ENCODE measurements at places on chromosomes 3 and 15.

GRCh38 chr3:47473391-47473790, 2.4 kb downstream of the SCAP start:
- no peak for DNase-seq

DNA sequence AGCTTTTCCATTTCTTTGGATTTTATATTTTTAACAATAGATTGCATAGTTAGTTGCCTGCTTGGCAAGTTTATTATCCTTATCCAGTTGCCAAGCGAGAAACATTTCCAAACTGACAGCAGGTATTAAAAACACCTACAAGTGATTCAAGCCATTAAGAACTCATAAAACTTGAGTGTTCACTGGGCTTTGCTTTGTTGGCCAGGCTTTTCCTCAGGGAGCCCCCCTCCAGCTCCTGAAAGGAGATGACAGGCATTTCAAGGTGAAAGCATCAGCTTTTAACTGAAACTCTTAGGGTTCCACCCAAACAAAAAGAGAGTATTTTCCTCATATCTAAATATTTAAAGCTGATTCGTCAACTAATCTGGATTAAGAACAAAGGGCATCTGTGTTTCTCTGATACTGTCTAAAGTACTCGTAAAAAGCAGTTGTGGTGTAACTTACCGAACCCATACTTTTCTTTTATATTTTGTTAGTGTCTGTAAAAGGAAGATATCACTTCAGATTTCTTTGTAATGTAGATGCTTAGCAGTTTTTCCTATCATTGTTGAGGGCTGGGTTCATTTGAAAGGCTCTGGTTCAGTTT, 363.4 kb downstream of the OTOL1 start:
- no peak for DNase-seq

GRCh38 chr15:36414670-36415069, 164.8 kb upstream of the CDIN1 start:
- DNase-seq = no peak

GRCh38 chr15:98876451-98877369, 130.9 kb downstream of the PGPEP1L start:
- no peak for DNase-seq

DNA sequence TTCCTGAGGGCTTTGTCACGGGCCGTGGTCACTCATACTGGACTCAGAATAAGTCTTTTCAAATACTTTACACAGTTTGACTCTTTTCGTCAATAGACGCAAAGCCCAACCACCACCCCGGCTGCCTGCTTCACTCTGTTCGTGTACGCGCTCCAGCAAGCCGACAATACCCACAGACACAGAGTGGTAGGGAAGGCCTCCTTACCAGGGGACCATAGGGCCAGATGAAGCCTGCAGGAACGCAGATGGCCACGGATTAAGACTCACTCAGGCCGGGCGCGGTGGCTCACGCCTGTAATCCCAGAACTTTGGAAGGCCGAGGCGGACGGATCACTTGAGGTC, 29.7 kb downstream of the EFCAB12 start:
- DNase-seq = peak; percentile 25

DNA sequence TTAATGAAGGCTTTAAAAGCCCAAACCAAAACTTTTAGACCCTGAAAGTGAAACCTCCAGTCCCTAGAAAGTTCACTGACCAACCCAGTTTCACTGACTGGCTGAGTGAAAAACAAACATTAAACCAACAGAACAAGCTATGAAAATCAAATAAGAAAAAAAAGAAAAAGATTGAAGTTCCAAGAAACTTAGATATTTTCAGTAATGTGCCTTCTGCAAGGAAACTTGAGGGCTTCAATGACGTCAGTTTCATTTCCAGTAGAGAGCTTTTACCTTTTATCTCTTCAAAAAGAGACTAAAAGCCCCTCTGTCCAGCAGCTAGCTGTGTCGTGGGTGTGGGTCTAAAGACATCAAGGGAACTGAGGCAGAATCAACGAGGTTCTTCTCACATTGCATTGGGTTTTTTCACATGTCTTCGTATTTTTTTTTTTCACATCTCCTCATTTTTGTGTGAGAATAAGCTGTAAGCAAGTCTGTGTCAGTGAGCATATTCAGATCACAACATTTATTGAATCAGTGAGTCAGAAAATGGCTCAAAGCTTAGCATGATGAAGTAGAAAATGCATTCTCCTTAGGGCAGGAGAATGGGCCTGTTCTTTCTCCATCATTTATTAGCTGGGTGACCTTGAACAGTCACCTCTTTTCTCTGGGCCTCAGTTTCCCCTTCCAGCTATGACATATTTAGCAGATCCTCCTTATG, 54.8 kb upstream of the BCL6 start:
- DNase-seq = no peak

DNA sequence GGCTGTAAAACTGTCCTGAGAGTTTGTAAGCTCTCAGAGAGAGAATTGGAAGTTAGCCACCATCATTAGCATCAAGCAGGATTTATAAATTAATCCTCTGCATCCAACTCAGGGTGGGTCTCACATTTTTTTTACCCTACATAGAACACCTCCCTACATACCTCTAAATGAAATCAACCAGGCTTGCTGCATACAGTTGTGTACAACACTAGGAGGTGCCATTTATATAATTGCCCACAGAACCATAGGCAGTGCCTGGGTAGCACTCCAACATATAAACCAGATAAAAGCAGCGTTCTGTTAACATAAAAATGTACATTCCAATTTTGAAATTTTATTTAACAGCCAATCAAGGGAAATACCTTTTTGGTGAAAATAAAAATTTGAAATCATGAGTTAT, 48.2 kb upstream of the SELENOK start:
- no peak for DNase-seq

GRCh38 chr15:29143909-29144635, 125.5 kb downstream of the NSMCE3 start:
- DNase-seq = no peak

DNA sequence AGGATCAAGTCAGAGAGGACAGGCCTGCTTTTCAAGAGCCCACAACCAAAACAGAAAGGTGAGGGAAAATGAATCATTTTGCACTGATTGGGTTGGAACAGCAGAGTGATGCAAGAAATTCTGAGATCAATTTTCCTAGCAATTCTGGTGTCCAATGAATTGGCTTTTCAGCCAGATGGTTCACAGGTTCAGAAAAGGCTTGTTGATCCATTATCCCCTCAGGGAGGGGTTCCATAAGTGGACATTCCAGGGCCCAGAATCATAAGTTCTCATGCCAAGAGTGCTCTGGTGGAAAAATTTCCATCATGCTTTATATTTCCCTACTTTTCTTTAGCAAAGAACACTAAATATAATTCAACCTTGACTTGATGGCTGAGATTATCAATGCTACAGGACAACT, 16.2 kb downstream of the RBP2 start:
- no peak for DNase-seq

DNA sequence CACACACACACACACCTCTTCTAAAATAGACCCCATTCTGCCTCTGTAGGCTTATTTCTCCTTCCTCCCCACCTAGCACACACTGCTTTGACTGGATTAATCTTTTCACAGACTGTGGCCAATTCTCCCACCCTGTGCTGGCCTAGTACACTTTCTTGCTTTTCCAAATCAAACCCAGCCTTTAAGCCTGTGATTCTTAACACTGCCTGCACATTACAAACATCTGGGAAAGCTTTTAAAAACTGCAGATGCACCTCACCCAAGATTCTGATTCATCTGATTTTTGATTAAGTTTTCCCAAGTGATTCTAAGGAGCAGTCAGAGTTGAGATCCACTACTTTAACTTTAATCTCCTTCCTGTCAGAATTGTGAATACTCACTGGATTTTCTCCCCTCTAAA, 12.8 kb downstream of the CSNK1G1 start:
- no peak for DNase-seq

DNA sequence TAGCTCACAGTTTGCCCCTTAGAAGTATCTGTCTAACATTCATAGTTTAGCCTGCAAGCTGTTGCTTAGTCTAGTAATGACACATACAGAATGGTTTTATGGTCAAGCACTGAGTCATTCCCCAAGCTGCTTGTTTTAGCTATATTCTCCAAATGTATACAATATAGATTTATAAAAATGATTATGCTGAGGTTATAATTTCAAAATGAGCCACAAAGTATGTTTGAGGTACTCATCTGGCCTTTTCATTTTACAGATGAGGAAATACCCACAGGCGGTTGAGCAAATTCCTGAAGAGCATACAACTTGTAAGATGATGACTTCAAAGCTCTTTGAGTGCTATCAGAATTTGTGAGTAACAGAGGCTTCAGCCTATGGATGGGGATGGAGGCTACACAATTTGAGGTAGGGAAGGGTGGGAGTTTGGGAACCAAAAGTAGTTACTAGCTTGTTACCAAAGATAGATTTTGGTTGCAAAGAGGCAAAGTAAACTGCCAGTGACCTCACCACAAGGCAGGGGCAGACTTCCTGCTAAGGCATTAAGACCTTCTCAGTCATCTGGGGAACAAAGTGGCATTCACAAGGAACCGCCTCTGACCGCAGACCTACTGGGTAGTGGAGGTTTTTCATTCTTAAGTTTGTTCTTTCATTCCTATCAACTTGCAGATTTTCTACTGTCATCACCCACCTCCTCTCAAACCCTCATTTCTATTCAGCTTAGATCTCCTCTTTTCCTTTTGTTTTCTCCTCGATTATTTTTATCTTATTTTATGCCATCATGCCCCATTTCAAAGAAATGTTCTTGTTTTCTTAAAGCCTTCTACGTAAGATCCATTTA, 257.2 kb upstream of the NECTIN3 start:
- DNase-seq = no peak

GRCh38 chr15:78167227-78167888, 18.2 kb downstream of the IDH3A start:
- DNase-seq = no peak

GRCh38 chr3:187066228-187066995, 72.9 kb downstream of the RPL39L start:
- peak; percentile 12 for DNase-seq

DNA sequence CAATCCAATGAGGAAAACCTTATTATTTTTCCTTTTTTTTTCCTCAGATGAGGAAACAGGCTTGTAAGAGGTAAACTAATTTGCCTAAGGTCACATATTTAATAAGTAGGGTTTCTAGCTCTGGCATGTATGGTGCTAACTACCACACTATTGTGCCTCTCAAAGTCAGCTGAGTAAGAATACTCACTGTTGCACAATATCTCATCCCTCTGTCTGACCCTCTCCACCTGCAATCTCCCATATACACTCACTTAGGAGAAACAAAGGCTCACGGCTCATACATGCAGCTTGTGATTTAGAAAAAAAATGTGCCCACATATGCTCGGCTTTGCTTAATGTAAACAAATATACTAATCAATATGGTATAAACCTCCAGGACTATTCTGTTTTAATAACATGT, 10.4 kb upstream of the ARIH1 start:
- no peak for DNase-seq

GRCh38 chr15:74318376-74319137, 48.9 kb downstream of the CYP11A1 start:
- no peak for DNase-seq

- no peak for DNase-seq
Measured at GRCh38 chr15:69809421-69809820, 288.3 kb downstream of the TLE3 start.

- no peak for DNase-seq
Measured at GRCh38 chr3:125587039-125587648, 8.2 kb downstream of the OSBPL11 start.

- no peak for DNase-seq
Measured at GRCh38 chr3:144033863-144034262, 62.2 kb downstream of the DIPK2A start.

DNA sequence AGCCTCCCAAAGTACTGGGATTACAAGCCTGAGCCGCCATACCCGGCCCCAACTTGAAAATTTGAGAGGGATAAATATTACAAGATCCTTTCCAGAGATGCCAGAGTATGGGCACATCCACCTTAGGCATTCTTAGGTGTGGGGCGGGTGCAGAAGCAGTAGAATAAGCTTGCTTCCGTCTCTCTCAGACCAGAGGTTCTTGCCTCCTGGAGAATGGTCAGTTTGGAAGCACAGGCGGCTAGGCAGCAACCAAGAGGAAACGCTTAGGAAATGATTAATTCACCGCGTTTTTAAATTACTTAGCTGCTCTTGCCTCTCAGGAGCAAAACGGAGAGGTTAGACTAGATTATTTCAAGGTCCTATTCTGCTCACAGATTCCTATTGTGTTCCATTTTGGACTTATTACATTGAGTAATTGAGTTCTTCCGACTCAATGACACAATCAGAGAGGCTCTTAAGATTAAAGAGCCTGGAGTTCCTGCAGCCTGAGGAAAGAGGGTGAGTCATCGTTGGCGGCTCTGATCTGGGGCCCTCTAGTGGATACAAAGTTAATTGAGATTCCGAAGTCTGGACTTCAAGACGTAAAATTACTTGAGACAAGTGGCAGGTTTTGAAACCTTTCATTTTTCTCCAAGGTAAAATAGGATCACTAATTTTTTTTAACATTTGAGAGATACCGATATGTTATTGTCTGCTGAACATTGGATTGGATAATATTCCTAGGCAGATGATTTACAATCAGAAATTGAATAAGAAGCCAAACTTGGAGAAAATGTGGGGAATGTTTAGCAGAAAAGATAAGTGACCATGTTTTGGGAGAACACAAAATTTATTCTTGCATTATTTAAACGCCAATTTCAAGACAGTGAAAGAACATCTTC, 5.8 kb upstream of the TOPAZ1 start:
- DNase-seq = peak; percentile 53

DNA sequence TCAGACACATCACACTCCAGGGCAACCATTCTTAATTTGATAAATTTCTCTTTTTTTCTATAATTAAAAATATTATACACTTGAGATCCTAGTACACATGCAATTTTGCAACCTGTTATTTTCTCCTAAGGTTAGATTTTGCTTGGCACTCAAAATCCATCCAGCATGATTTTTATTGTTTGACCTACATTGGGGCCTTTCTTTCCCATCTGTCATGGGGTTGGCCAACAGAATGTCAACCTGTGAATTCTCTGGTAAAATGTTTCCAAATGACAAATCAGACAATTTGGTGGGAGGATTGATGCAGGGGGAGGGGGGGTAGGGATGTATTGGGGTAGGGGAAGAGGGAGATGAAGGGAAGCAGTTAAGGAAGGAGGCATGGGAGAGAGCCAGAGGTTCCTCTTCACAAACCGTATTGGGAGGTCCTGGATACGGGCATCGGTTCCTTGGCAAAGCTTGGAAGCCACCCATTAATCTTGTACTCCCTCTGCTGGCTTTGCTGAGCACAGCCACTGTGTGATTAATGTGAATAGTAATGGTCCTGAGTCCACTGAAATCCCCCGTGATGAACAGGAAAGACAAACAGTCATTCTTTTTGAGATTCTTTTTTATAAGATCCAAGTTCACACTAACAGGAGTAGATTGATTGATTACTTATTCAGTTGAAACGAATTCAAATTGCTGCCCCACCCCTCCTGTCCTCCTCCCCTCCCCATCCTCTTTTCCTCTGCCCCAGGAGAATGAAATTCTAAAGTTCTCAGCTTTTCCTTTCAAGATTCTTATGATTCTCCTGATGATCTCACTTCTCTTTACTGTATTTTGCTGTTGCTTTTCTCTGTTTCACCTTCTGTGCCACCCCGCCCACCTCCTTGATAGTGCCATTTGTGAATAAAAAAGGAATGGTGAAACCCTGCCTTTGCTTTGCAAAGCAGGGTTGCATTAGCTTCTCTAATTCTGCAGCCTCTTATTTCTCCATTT, 82.2 kb upstream of the SLC25A26 start:
- peak; percentile 52 for DNase-seq

Data from nephron progenitor cell (in vitro differentiated cells).